ENCODE measurements at places on chromosomes 2 and 18. TPM values are rescaled to one million over a fixed set of nuclear protein-coding genes. Genes with fewer than 3 reads are reported as not detected.

Gene SCYGR4
- not detected for total RNA-seq

DNA sequence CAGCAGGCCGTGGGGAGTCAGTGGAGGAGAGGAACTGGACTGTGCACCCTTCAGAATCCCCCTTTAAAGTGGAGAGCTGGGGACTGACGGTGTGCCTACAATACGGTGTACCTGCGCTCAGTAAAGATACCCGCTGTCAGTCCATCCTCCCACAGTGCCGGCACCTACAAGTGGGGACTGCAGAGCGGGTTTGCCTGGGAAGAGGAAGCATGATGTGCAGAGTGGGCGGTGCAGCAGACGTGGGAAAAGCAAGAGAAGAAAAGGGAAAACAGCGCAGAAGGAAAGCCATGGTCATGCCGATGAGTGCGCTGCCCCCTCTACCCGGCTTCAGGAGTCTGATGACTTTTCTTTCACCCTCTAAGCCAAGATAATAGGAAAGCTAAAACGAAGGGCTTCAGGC, 148.0 kb downstream of the TPO start:
- no peak for DNase-seq
- peaks cover 17% of the 10 kb centered on the region for H3K4me1 ChIP-seq
- H3K4me3 ChIP-seq: no peak overlapping the region
- no peaks in the 10 kb centered on the region for H3K36me3 ChIP-seq
- H3K27ac ChIP-seq: no peak overlapping the region

Gene PTPN4
- total RNA-seq: 113 TPM

- no peaks in the 10 kb centered on the region for H3K4me1 ChIP-seq
- H3K27me3 ChIP-seq: no peaks in the 10 kb centered on the region
- no peak for DNase-seq
- H3K4me3 ChIP-seq: no peak overlapping the region
- H3K36me3 ChIP-seq: no peaks in the 10 kb centered on the region
Observed at GRCh38 chr2:54063967-54064535, 51.4 kb upstream of the ACYP2 start.

- no peak overlapping the region for H3K27ac ChIP-seq
- peaks cover 37% of the 10 kb centered on the region for H3K4me1 ChIP-seq
- peaks cover 41% of the 10 kb centered on the region for H3K36me3 ChIP-seq
- no peaks in the 10 kb centered on the region for H3K27me3 ChIP-seq
Observed at GRCh38 chr2:127853671-127854070, 4.3 kb downstream of the POLR2D start.

- H3K27ac ChIP-seq: no peak overlapping the region
- no peaks in the 10 kb centered on the region for H3K4me1 ChIP-seq
- no peak for DNase-seq
- H3K36me3 ChIP-seq: no peaks in the 10 kb centered on the region
Observed at GRCh38 chr2:76450024-76450475, 739.3 kb upstream of the GCFC2 start.

All from CD4-positive, CD25-positive, alpha-beta regulatory T cell (primary cell).